ENCODE measurements at places on chromosomes 7 and 10.

GRCh38 chr7:26151953-26152781, at the start of gene NFE2L3:
NFE2L3 (plus strand) TSS chr7:26152198; CDS start chr7:26152499, 301 bp downstream.
- peak; percentile 65 for DNase-seq

DNA sequence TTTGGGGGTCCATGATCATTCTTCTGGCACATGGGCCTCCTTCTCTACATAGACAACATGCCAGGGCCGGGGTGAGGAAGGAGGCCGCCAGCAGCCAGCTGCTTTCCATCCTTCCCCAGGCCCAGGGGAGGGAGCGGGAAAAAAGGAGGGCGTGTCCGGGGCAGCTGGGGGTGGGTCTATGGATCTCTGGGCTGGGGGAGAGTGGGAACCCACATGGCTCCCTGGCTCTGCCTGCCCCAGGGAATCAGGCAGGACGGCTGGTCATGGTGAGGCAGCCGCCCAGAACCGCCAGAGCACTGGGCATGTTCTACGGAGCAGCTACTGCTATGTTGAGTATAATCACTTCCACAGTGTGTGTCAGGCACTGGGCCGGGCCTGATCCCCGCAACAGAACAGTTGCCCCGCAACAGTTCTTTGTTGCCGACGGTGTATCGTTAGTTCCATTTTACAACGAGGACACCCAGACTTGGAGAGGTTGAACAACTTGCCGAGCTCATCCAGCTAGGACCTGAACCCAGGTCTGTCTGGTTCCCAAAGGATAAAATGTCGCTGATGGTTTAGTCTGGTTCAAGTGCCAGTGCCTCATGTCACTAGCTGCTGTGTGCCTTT, 6.4 kb upstream of the IRF5 start:
- no peak for DNase-seq

DNA sequence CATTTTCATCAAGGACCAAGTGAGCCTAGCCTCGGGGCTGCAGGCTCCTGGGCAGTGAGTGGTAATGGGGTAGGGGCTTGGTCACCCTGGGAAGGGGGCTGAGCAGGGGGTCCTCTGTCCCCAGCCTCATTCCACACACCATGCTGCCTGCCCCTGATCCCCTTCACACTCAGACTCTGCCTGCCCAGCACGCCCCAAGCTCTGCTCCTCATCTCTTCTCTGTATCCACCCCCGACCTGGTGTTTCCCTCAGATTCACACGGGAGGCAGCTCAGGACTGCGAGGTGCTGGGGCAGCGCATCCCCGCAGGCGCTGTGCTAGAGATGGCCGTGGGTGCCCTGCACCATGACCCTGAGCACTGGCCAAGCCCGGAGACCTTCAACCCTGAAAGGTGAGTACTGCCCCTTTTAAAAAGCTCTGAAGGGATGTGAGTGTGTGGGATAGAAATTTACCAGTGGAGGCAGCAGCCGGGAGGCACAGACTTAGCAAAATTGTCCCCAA, 47.2 kb downstream of the PARP12 start:
- no peak for DNase-seq

- DNase-seq = no peak
These were observed 326.3 kb downstream of the DNAJB6 start for GRCh38 chr7:157662981-157663716.

- no peak for DNase-seq
These were observed 132.4 kb downstream of the SORCS1 start for GRCh38 chr10:107031931-107032699.

DNA sequence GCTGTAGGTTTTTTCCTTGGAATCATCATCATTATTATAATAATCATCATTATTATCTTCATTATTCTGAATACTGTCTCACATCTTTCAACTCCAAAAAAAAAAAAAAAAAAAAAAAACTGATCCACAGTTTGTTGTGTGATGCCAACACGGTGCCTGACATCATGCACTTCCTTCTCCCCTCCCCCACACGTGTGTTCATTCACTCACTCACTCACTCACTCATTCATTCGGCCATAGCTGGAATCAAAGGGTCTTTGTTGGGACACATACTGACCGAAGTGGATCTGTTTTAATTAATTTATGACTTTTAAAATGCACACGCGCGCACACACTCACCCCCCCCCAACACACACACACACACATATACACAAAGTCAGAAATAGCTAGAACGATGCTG, 177.8 kb downstream of the PIP4K2A start:
- DNase-seq = no peak

DNA sequence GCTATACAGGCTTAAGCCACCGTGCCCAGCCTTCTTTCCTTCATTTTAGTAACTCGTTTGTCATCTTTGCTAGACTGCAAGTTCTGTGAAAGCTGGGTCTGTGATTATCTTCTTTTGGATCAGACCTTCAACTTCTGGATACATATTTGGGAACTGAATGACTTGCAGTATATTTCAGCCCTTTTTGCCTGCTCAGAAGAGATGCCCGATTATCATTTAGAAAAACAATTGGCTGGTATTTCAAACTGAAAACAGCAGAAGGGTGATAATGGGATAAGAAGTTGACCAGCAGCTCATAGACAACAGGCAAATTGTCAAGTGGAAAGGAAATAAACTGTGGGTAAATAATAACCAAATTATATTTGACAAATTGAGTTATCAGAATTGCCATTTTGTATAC, 14.6 kb downstream of the RSBN1L start:
- no peak for DNase-seq

GRCh38 chr7:11760372-11760771, 71.6 kb downstream of the THSD7A start:
- DNase-seq = no peak

GRCh38 chr7:11120675-11121220, 147.1 kb downstream of the PHF14 start:
- DNase-seq = no peak

- DNase-seq = no peak
These were observed 46.9 kb downstream of the GRID1 start for GRCh38 chr10:86319676-86320075.

DNA sequence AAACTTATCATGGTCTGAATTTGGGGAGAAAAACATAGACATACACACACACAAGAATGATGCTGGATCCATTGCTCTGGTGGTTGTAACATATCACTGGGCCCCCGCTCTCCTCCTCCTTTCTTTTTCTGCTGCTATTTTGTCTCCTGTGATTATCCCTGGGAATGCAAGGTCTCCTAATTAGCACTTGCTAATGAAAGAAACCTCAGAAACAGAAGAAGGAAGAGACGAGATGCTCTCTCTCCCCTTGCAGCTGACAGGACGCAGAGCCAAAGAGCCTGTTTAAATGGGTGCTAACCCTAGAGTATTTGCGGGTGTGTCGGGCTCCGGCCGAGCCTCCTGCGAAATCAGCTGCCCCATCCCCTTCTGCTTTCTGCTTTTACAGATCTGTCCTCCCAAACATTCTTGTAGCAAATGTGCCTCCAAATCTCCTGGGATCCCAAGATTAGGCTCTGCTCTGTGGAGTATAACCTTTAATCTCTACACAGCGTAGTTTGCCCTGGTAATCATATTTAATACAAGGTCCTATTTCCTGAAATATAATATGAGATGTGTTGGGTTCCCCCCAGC, 81.5 kb downstream of the FRMPD2 start:
- DNase-seq = no peak

DNA sequence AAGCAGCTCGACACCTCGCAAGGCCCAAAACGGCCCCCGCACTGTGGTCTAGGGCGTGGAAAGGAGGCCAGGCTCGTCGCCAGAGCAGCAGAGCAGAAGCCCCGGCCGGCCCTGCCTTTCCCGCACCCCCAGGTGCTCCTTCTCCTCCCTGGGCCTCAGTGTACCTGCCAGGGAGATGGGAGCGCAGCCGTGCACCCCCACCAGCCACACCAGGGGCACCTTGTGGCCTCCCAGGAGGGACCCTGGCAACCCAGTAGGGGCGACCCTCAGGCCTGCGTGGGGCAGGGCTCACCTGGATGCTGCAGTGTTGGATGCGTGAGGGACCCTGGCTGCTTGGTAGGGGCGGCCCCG, 9.5 kb downstream of the PDGFA start:
- DNase-seq = no peak

- DNase-seq = no peak
These were observed 18.1 kb downstream of the KCNH2 start for GRCh38 chr7:150959739-150960734.

GRCh38 chr7:75843613-75844116, 30.1 kb upstream of the CCL24 start:
- no peak for DNase-seq

DNA sequence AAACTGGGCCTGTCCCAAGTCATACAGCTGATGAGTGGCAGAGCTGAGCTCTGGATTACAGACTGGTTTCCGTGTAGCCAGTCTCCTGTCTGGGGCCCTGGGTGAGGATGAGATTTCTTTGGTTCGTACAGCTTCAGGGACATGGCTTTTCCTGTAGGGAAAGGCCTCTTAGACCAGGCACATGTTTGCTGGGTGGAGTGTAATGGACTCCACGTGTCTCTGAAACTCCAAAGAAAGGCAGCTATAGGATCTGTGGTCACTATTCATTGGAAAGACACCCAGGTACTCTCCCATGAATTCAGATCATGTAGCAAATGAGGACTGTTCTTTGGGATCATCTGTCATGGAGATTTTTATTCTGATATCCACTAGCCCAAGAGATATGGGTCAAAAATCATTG, 2.4 kb downstream of the HABP2 start:
- DNase-seq = no peak

GRCh38 chr10:54940418-54940817, 139.4 kb upstream of the PCDH15 start:
- DNase-seq = no peak

GRCh38 chr7:90982228-90982627, 282.0 kb upstream of the FZD1 start:
- DNase-seq = no peak

GRCh38 chr10:6052247-6053221, 9.6 kb downstream of the IL2RA start:
- DNase-seq = no peak

DNA sequence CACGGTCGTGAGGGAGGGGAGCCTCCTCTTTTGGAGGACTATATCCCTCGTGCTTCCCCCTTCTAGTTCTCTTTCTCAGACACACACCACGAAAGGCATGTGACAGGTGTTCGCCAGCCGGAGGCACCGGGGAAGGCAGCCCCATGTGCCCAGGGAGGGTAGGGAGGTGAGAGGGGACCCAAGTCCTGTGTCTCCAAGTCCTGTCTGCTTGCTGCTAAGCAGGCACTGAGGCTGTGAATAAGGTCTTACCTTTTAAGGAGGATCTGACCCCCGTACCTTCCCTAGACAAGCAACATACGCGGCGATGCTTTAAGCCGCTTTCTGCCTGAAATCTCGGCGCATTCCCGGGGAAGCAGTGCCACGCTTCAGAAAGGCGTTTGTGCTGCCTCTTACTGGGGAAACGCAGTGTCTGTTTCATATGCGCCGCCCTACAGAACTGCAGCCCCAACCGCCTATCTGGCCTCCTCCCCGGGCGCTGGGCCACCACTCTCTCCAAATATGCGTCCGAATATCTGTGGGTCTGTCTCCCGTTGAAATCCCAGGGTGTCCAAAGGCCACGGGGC, 770 bp downstream of the PLXNA4 start:
- peak; percentile 25 for DNase-seq

GRCh38 chr7:104971290-104972071, 42.5 kb upstream of the KMT2E start:
- DNase-seq = no peak

GRCh38 chr7:45001138-45001694, 1.2 kb downstream of the CCM2 start:
- DNase-seq = no peak

GRCh38 chr7:151271699-151272355, 23.3 kb upstream of the SMARCD3 start:
- no peak for DNase-seq

GRCh38 chr7:79806161-79806734, 328.4 kb upstream of the GNAI1 start:
- DNase-seq = no peak

Measured in neural crest cell (in vitro differentiated cells).